AG04450 (cell line): ENCODE measurements at places on chromosomes 11 and 22.

GRCh38 chr22:37179622-37180420, 8.2 kb downstream of the C1QTNF6 start:
- DNase-seq, result no peak

- DNase-seq, result no peak
Measured at GRCh38 chr11:63017306-63017974, 1.8 kb upstream of the SLC22A8 start.

GRCh38 chr11:1516273-1517067, 29.9 kb upstream of the MOB2 start:
- peak; percentile 7 for DNase-seq

DNA sequence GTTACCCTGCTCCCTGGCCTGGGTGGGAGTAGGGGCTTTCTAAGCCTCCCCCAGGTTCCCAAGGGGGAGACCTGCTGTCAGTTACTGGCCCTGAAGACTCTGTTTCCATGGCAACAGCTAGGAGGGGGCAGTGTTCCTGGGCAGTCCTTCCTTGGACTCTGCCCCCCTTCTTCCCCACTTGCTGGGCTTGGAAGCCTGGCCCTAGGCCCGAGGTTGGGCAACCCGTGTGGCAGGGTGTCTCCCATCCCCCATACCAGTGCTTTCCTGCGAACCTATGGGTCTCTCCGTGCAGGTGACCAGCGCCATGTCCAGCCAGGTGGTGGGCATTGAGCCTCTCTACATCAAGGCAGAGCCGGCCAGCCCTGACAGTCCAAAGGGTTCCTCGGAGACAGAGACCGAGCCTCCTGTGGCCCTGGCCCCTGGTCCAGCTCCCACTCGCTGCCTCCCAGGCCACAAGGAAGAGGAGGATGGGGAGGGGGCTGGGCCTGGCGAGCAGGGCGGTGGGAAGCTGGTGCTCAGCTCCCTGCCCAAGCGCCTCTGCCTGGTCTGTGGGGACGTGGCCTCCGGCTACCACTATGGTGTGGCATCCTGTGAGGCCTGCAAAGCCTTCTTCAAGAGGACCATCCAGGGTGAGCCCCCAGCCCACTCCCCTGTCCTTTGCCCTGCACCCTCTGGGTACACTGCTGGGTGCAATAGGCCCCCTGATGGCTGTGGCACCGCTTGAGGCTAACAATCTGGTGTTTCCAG, 1.7 kb downstream of the ESRRA start:
- no peak for DNase-seq

- peak; percentile 81 for DNase-seq
Measured at GRCh38 chr11:64868904-64869570, 9.4 kb downstream of the EHD1 start.

DNA sequence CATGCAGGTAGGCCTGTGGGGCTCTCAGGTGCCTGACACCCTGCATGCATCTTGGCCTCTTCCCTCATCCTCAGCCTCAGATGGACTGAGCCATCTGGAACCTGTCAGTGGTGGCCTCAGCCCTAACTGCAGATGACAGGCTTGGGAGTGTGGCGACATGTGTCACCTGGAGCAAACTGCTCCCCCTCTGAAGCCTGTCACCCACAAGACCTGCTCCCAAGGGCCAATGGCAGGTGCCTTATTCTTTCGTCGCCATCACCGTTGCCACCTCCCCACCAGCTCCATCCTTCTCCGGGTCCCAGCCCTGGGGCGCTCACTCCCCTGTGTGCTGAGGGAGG, 3.6 kb upstream of the SEPTIN5 start:
- no peak for DNase-seq

- no peak for DNase-seq
Measured at GRCh38 chr22:42644422-42645340, 4.3 kb upstream of the ATP5MGL start.

DNA sequence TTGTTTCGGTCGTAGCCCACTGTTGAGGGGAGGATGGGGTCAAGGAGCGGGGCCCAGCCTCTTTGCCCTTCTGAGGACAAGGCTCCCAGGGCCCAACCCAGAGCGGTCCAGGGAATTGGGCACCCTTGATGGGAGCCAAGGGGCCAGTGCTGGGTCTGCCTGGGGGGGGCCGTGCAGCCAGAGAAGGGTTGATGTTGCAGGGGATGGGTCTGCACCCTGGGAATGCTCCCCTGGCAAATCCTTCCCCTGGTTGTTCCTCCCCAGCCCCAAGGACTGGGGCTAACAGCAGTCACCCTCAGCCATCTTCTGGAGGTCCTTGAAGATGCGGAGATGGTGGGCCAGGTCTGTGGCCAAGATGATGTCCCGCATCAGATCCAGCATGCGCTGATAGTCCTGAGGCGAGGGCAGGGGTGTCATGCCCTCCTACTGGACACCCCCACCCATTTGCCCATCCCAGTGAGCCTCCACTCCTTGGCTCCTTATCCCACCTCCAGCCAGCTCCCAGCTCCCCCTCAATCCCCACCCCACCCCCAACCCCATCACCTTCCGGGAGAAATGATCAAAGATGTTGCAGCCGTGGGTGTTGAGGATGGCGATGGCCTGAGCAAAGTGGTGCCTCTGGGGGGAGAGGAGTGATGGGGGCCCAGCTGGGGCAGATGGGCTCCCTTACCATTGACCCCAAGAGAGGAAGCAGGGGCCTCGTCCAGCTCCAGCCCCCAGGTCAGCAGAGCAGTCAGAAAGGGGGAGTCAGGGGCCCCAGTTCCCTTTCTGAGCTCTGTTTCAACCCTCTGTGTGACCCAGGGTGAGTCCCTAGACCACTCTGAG, 95.0 kb downstream of the PDE2A start:
- DNase-seq, result no peak

DNA sequence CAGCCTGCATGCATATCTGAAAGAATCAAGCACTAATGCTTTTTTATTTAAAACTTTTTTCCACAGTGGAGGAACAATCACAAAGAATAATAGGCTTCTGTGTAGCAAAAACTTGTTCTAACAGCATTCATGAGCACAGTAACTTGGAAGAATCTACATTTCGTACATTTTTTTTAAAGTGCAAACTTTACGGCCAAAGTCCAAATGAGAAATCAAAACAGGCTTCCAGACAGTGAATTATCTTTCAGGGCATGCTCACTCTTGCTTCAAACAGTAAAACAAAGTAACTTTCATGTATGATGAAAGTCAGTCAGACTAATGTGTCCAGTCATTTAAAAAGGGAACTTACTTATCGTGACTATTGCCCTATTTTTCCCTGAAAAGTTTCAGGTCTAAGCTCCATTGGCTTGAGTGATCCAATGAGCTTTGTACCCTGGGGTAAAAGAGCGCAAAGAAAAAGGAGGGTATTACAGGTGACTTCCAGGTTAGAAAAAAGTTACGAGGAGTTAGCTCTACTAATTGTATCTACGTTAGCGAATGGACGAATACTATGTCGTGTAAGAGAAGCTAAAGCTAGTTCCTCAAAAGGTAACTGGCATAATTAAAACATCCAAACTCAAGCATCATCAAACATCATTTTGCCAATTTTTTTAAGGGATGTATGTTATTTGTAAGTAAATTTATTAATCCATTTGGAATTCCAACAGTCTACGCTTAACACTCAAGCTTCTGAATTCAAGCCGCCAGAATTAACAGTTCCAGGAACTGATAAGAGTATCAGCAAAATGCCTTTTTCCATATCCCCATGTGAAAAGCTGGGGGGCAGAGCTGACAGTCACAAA, 1.7 kb downstream of the PICALM start:
- DNase-seq, result no peak

DNA sequence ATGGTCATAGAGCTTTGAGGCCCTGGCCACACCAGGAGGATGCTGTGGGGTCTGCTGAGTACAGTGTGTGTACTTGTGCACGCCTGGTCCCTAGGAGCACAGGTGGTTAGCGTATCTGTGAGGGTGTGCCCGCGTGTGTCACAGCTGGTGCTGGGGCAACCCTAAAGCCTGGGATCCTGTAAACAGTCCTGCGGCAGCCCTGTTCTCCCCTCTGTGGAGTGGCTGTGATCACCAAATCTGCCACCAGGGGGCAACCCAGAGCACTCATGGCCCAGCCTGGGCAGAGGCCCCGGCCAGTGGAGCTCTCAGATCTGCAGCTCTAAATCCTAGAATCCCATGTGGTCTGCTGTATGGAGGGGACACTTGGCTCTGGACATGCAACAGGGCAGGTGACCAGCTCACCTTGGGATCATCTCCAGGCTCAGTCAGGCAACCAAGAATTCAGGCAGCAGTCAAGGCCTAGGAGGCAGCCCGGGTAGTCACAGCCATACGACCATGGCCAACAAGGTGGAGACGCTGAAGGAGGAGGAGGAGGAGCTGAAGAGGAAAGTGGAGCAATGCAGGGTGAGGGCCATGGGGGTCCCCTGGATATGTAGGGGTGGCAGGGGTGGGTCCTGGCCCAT, 3.9 kb downstream of the SH3BP1 start:
- DNase-seq, result peak; percentile 11

DNA sequence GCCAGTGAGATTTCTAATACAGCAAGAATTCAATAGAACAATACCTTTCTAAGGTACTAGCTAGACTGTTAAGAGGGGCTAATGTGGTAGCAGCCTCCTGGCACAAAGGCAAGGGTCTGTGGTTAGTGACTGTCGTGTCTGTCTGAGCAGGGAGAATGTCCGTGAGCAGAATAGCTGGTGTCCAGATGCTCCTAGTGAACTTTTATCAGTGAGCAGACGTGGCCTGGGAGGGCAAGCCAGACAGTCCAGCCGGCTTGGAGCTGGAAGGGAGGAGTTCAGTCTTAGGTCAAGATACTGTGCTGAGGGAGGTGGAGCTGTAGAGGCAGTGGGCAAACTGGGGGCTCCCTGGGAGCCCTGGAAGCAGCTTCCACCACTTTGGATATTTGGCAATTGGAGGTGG, 138.6 kb downstream of the TEAD1 start:
- no peak for DNase-seq

DNA sequence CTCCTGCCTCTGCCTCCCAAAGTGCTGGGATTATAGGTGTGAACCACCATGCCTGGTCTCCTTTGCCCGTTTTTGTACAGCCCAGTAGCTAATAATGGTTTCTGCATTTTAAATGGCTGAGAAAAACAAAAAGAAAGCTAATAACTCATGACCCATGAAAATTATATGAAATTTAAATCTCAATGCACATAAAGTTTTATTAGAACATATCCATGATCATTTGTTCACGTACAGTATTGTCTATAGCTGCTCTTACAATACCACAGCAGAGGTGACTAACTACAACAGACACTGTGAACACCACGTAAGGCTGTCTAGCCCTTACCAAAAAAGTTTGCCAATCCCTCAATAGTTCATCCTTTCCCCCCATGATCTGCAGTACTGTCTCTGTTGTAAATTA, 6.4 kb upstream of the PLAAT2 start:
- no peak for DNase-seq

DNA sequence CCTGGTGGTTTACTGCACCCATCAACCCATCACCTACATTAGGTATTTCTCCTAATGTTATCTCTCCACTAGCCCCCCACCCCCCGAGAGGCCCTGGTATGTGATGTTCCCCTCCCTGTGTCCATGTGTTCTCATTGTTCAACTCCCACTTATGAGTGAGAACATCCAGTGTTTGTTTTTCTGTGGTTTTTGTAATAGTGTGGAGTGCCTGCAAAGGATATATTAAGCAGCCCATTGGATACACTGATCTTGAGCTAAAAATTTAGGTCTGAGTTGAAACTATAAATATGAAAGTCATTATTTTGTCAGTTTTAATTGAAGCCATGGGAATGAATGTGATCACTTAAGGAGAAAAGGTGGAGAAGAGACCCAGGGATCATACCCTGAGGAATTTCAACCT, 23.0 kb downstream of the MRPL48 start:
- DNase-seq, result no peak

- DNase-seq, result no peak
Measured at GRCh38 chr11:122167100-122167499, 51.1 kb upstream of the BLID start.

DNA sequence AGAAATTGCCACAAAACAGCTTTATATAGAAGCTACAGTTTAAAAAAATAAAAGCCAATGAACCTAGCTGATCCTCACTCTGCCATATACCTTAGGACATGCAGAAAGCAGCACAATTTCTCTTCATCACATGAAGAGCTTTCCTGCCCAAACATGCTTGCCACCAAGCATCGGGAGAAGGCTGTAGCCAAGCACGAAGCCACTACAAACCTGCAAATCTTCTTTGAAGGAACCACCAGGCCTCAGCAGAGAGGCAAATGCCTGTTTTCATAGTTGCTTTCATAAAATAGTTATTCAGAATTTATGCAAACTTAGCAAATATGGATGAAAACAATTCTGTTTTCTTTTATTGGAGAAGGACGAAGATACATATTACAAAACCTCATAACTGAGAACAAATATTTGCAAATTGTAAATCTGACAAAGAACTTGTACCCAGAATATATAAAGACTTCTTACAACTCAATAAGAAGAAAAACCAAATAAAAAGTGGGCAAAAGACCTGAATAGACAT, 100.3 kb downstream of the RBFOX2 start:
- DNase-seq, result no peak

GRCh38 chr11:105074166-105074530, 29.0 kb upstream of the CARD16 start:
- no peak for DNase-seq

GRCh38 chr11:93737904-93738612, 3.2 kb downstream of the TAF1D start:
- no peak for DNase-seq

- DNase-seq, result peak; percentile 18
Measured at GRCh38 chr11:63719987-63720386, 38.7 kb downstream of the RTN3 start.

- DNase-seq, result no peak
Measured at GRCh38 chr22:23207729-23208393, 27.6 kb downstream of the BCR start.

DNA sequence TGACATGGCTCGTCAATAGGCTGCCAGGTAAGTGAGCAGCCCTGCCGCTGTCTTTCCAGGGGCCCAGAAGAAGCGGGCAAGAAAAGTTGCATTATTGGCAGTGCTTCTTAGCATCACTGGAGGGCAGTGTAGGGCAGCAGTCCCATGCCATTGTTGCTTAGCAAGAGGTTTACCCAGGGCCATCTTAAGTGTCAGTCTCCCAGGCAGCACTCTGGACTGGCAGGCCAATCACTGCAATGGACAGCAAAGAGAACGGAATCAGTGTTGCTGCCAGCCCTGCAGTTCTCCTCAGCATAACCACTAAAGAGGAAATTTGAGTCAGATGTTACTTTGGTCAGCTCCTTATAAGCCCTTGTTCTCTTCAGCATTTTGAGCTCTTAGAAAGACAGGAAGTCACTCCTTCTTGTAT, 13.4 kb upstream of the GRK2 start:
- no peak for DNase-seq

DNA sequence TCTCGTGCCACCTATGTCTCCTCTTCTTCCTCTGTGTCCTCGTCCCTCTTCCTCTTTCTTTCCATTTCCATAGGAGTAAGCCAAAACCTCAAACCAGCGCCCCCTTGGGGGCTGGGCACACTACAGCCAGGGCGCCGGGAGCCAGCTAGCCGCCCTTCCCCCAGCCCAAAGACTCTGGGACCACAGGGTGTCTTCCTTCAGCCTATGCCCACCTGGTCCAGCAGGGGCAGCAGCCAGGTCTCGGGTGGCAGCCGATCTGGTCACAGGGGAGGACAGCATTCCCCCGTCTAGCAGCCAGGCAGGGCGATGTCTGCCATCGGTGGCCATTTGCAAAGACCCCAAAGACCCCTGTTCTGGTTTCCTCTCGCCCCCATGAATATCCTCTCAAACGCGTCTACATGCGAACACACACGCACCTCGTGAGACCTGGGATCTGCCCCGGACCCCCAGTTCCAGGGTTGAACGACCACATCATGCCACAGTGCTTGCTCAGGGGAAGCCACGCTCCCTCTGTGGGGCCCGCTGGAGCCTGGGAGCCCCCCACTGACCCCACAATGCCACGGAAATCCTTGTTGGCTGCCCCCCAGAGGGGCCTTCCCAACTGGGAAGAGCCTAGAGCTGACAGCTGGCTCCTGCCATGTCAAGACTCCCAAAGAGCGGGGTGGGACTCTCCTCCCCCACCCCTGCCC, 546.0 kb upstream of the CCDC179 start:
- no peak for DNase-seq

- DNase-seq, result no peak
Measured at GRCh38 chr11:74022546-74022945, 13.7 kb upstream of the UCP3 start.
